ENCODE measurements at places on chromosomes 12 and 14.

GRCh38 chr14:100591453-100592371 lies 4.5 kb upstream of the BEGAIN start:
- DNase-seq, result no peak

GRCh38 chr12:98352218-98352811 lies 163.1 kb upstream of the TMPO start:
- DNase-seq, result peak; percentile 92

- peak; percentile 63 for DNase-seq
Observed at GRCh38 chr14:39015360-39015961, 87.6 kb downstream of the SEC23A start.

DNA sequence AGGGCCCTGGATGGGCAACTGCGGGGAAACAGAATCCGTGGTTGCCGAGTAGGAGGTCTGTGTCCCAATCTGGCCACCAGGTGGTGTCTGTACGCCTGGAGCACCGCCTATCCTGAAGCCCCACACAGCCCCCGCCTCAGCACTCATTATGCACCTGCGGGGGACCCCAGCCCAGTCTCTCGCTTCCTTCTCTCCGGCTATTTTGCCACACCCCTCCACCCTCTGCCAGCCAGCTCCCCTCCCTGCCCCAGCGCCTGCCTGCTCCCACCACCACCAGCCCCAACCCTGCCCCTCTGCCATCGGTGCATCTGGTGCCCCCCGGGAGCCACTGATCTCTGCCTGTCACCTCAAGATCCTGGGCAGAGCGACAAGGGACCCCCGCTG lies 2.2 kb upstream of the NXPH4 start:
- DNase-seq, result peak; percentile 75

DNA sequence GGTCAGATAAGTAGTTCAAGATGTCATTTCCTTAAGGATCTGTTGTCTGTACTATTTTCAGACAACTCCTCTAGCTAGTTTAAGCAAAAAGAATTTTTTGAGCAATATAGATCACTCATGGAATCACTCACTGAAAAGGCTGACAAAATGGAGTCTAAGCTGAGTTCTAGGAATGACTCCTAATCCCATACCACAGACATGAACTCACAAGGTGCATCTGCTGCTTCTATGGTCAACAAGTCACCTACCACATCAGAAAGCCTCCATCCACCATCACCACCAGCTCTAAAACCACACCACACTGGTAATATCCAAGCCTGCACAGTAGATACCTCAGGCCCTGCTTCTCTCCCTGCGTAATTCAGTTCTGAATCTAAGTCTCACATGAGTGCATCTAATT lies 33.0 kb downstream of the PWP1 start:
- no peak for DNase-seq

DNA sequence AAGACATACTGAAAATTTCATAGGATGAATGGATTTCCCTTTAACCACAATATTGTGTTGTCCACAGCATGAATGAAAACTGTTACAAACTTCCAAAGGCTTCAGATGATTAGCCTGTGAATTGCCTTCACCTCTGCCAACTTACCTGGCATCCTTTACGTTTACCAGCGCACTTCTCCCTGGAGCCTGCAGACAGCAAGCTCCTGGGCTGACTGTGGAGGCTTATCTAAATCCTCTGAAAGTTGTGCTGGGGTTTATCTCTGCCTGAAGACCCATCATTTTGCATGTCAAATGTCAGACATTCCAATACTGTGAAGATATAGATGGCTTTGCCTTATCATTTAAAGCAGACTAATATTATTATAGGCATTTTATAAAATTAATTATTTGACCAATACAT lies 403.0 kb downstream of the SYT1 start:
- no peak for DNase-seq

Measured in ELR (cell line).